ENCODE measurements at places on chromosomes 11 and 22. TPM values are rescaled to one million over a fixed set of nuclear protein-coding genes. Genes with fewer than 3 reads are reported as not detected.

Gene CDC42BPG
- under 0.01 TPM for total RNA-seq

Gene SEC14L2
- 24.6 TPM for total RNA-seq

Gene MMP8
- total RNA-seq = not detected

Gene OR8D1
- not detected for total RNA-seq

Gene ZP1
- 0.81 TPM for total RNA-seq

Gene OR51S1
- total RNA-seq = not detected

Gene GGA1
- total RNA-seq = 34.8 TPM

Gene GALNT18
- total RNA-seq = 1.3 TPM

Gene PRG3
- total RNA-seq = not detected

Gene F2
- not detected for total RNA-seq

Gene JAM3
- 43.1 TPM for total RNA-seq

Gene ZFTA
- 16.5 TPM for total RNA-seq

Gene FEN1
- 19.0 TPM for total RNA-seq

Gene WBP2NL
- total RNA-seq = not detected

Gene IGF2
- 28.7 TPM for total RNA-seq

Gene SCGB1A1
- total RNA-seq = not detected

Gene SIK2
- 13.4 TPM for total RNA-seq

Gene MS4A3
- not detected for total RNA-seq

Gene TMX2
- 75.0 TPM for total RNA-seq

Gene TREH
- total RNA-seq = not detected

Gene P4HA3
- total RNA-seq = 8.1 TPM

Gene MOGAT2
- not detected for total RNA-seq

Gene MMP11
- total RNA-seq = 6.8 TPM

Gene CEP126
- 1.6 TPM for total RNA-seq

Gene MRGPRF
- 4.9 TPM for total RNA-seq

Gene GRAP2
- not detected for total RNA-seq

Gene MRPL23
- 77.3 TPM for total RNA-seq

Gene VSIG2
- total RNA-seq = not detected

Gene SCN3B
- 0.49 TPM for total RNA-seq

Gene SCGB2A2
- not detected for total RNA-seq

Gene GNAZ
- total RNA-seq = 0.32 TPM

Gene NLRP14
- total RNA-seq = not detected

Gene OR56A1
- not detected for total RNA-seq

Gene IGSF22
- not detected for total RNA-seq

Gene SEC14L6
- total RNA-seq = not detected

Gene CRYBB3
- total RNA-seq = not detected

Gene NECTIN1
- total RNA-seq = 5.8 TPM
